ENCODE measurements at places on chromosomes 5 and 9. TPM values are rescaled to one million over a fixed set of nuclear protein-coding genes. Genes with fewer than 3 reads are reported as not detected.

Gene SLC1A3
- total RNA-seq, result 16.9 TPM

Gene SPINK6
- total RNA-seq, result not detected

Gene CCDC192
- not detected for total RNA-seq

Gene CLINT1
- 43.3 TPM for total RNA-seq

Gene C7
- 4.0 TPM for total RNA-seq

Gene GPR21
- not detected for total RNA-seq

Gene ARL14EPL
- total RNA-seq, result not detected

Gene PLEKHG4B
- total RNA-seq, result 7.3 TPM

Gene F2RL1
- 59.5 TPM for total RNA-seq

Gene FOXD4
- total RNA-seq, result 1.2 TPM

Gene NUTM2G
- not detected for total RNA-seq

Gene NPR2
- total RNA-seq, result 0.25 TPM

Gene DNAJB5
- 9.2 TPM for total RNA-seq

Gene PCDHB10
- 4.5 TPM for total RNA-seq

Gene ARSK
- 9.2 TPM for total RNA-seq

Gene IFNE
- not detected for total RNA-seq

Gene TEK
- total RNA-seq, result 0.68 TPM

Gene CDO1
- 0.74 TPM for total RNA-seq

Gene FAM219A
- total RNA-seq, result 17.9 TPM

Gene NDUFS6
- 85.8 TPM for total RNA-seq

Gene CNTNAP3
- 12.8 TPM for total RNA-seq

Gene TMC1
- not detected for total RNA-seq

Gene GFI1B
- total RNA-seq, result not detected

Gene CCDC187
- not detected for total RNA-seq

Gene TLX3
- total RNA-seq, result not detected

Gene SLIT3
- 5.5 TPM for total RNA-seq

Gene INSL4
- not detected for total RNA-seq

Gene ANKDD1B
- total RNA-seq, result not detected

Gene STK32A
- total RNA-seq, result 0.77 TPM

Gene DBH
- not detected for total RNA-seq

Gene DIMT1
- total RNA-seq, result 49.9 TPM

Gene SH3PXD2B
- total RNA-seq, result 9.4 TPM

Gene ANKRD55
- 1.2 TPM for total RNA-seq

Gene STXBP1
- total RNA-seq, result 18.8 TPM

Gene IRGM
- total RNA-seq, result not detected

Gene TOMM5
- total RNA-seq, result 357 TPM

Gene MYMK
- total RNA-seq, result not detected

Gene IFNB1
- total RNA-seq, result not detected

Gene ALDH1B1
- total RNA-seq, result 29.5 TPM

Gene UBTD2
- 34.6 TPM for total RNA-seq

Gene SPATA31D4
- not detected for total RNA-seq

Gene SPINK13
- not detected for total RNA-seq

Gene SPACA9
- total RNA-seq, result 3.3 TPM

Gene CARD9
- 0.17 TPM for total RNA-seq

Gene ZNF367
- 9.9 TPM for total RNA-seq

Data from H4 (cell line).